Hematopoietic multipotent progenitor cell treated with erythropoietin and hydrocortisone succinate and interleukin-3 and kit ligand, for 6 days (in vitro differentiated cells): ENCODE measurements at places on chromosomes 4 and X.

- DNase-seq = peak; percentile 12
These were observed 173.9 kb downstream of the SCFD2 start for GRCh38 chr4:53191997-53192396.

DNA sequence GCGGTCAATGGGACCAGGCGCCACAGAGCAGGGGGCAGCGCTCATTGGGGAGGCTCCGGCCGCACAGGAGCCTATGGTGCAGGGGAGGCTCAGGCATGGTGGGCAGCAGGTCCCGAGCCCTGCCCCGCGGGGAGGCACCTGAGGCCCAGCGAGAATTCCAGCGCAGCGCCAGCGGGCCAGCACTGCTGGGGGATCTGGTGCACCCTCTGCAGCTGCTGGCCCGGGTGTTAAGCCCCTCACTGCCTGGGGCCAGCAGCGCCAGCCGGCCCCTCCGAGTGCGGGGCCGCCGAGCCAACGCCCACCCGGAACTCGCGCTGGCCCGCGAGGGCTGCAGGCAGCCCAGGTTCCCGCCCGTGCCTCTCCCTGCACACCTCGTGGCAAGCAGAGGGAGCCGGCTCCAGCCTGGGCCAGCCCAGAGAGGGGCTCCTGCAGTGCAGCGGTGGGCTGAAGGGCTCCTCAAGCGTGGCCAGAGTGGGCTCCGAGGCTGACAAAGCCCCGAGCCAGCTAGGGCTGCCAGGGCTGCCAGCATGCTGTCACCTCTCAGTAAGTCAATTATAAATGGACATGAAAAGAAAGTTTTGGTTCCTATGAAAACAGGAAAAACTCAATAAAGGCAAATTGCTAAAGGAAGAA lies 14.5 kb downstream of the FAM184B start:
- no peak for DNase-seq

- no peak for DNase-seq
These were observed 42.7 kb downstream of the RASGEF1B start for GRCh38 chr4:81429031-81429430.

GRCh38 chr4:5267408-5267807 lies 216.1 kb downstream of the STK32B start:
- DNase-seq = no peak

DNA sequence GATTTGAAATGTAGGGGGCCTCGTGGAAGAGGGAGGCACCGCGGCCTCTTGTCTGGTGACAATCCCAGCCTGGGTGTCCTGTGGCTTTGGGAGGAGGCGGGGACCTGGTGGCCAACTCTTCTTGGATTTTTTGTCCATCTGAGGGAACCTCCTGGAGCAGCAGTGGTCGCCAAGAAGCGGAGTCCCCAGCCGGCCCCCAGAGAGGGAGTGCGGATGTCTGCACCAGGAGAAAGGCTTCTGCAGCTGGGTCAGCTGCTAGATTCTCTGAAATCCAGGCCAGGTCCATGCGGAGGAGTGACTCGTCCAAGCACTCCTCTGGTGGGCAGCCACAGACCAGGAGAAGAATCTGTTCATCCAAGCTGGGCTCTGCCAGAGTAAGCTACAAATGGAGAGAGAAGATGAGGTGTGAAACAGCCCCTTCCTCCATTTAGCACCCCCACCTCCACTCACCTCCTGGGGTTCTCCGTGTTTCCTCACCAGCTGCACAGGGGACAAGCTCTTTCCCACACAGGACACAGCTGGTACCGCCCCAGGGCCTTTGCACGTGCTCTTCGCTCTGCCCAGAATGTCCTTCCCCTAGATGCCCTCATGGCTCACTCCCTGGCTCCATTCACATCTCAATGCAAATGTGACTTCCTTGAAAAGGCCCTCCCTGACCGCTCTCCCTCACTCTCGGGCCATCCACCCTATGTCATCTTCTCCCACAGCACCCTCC lies 27.6 kb downstream of the C4orf50 start:
- no peak for DNase-seq

GRCh38 chr4:61143461-61143860 lies 56.7 kb upstream of the ADGRL3 start:
- peak; percentile 42 for DNase-seq

DNA sequence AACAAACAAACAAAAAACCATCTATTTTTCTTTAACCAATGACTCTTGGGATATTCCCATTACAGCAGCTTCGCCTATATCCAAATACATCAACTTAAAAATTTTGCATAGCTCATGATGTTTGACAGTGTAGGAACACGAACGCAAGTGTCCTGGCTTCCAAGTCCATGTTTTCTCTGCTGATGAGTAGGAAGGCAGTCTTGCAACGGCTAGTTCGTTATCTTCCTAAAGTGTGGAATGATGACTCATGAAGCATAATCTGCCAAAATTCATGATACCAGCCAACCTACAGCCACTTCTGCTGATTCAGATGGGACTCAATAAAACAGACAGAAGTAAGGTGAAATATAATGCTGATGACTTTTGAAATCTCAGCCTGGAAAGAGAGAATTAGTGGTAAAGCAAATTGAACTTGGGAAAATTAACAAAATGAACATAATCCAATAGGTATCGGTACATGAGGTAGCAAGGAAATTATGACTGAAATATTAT lies 6.4 kb upstream of the SEPTIN11 start:
- peak; percentile 38 for DNase-seq

DNA sequence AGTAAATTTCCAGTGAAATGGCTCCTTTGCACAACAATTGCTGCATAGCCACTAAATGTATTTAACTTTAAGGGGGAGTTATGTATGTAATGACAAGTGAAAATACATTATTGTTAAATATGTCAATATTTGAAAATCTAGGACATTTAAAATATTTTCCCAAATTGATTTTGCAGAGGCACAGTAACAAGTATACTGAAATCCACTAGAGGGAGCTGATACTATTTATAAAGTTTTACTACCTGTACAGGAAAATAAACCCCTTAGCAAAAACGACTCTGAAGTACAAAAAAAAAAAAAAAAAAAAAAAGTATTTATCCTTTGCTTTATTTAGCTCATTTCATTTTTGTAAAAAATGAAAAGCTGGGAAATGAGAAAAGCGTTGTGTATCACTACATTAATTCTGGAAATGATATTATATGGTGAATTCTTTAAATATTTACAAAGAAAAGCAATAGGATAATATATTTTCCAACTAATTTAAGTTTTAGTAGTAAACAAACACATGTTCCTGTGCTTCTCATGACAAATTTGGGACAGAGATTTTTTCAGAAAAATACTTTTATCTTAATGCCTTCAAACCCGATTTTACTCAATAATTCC lies 727.7 kb downstream of the DMD start:
- peak; percentile 15 for DNase-seq

DNA sequence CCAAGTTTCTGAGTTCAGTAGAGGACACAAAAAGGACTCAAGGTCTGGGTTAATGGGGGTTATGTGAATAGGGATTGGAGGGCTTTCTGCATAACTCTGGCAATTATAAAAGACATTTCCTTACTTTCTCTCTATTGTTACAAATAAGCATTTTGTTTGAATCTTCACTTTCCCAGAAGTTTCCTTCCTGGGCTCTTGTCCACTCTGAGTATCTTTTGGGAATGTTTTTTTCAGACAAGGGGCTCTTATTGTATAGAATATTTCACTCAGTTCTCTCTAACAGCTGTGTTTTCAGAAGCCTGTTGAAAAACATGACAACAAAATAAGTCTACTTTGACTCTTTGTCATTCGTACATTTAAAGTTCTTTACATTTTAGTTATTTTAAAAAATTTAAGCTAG lies 57.6 kb upstream of the MAP9 start:
- DNase-seq = no peak

GRCh38 chrX:36908801-36909675 lies 99.1 kb upstream of the FAM47C start:
- peak; percentile 61 for DNase-seq

- no peak for DNase-seq
These were observed 111.1 kb downstream of the CFAP299 start for GRCh38 chr4:80446664-80447063.

- DNase-seq = no peak
These were observed at the start of gene ADH4 for GRCh38 chr4:99144070-99144469. Gene ADH4, minus strand, starts transcription at chr4:99144297. Its CDS starts 75 bp downstream, at chr4:99144222.

DNA sequence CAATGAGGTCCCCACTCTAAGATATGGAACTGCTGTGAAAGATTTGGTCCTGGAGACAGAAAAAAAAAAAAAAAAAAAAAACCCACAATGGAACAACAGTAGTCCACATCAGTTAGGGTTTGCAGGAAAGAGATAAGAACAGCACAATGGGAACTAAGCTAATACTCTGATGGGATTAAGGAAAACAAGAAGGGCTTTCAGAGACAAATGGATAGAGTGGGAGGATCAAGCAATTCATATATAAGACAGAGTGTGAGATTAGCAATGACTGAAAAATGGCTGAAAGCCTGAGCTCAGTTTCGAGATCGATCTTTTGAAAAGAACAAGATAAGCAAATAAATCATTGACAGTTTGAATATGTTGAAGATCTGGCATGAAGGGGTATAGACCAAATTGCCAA lies 188.4 kb upstream of the TRPC5 start:
- no peak for DNase-seq

- DNase-seq = peak; percentile 50
These were observed 8.3 kb downstream of the HCCS start for GRCh38 chrX:11119313-11119943.

GRCh38 chr4:8528713-8529112 lies 51.5 kb upstream of the GPR78 start:
- DNase-seq = no peak

DNA sequence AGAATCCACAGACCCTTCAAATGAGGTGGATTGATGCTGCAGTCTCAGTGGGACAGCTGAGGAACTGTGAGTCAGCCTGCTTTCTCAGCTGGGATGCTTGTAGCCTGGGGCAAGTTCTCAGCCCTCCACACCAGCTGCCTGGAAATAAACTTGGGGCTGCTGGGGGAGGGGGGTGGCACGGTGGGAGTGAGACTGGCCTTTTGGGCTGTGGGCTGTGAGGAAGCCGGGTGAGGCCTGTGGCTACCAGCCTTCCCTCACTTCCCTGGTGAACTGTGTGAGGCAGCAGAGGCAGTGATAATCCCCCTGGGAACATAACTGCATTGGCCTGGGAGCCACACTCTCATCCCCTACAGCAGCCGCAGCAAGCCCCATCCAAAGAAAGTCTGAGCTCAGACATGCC lies 114.5 kb upstream of the GUCY1A1 start:
- no peak for DNase-seq

DNA sequence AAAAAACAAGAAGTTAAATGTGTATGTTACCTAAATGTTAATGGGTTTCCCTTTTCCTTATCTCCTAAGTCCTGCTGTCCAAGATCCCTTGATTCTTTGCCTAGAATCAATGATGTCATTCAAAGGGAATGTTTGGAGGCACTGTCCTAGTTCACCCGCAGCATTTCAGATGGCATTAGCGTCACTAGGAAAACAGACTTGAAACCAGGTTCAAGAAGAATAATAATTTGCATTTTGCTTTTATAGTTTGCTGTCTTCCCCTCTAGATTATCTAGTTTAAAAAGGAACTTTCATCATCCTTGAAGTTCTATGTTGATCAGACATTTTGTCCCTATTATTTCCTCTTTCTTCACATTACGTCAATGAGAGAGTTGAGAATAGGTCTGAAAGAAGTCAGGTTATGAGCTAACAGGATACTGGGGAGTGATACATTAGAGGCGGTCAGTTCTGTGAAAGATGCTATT lies 234.1 kb upstream of the PGRMC2 start:
- no peak for DNase-seq

GRCh38 chr4:158823461-158823873 lies 54.6 kb downstream of the FNIP2 start:
- no peak for DNase-seq

GRCh38 chrX:18151649-18152048 lies 69.0 kb downstream of the BEND2 start:
- DNase-seq = peak; percentile 28

DNA sequence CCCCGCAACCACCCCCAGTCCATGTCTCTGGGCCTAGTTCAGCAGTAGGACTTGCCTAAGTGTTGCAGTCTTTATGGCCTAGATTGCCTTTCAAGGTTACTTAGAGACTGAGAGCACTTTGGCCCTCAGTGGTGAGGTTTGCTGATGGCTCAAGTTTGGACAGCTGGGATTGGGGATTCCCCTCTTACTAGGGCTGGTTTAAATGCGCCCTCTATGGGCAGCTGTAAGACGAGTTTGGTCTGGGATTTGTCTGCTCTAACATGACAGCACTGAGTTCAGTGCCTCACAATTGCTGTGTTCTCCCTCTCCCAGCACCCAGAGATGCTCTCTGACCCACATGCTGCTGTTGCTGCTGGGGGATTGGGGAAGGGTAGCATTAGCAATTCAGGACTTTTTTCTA lies 23.1 kb downstream of the DACH2 start:
- DNase-seq = peak; percentile 21

- no peak for DNase-seq
These were observed 509.6 kb upstream of the DIPK2B start for GRCh38 chrX:45710081-45710801.

DNA sequence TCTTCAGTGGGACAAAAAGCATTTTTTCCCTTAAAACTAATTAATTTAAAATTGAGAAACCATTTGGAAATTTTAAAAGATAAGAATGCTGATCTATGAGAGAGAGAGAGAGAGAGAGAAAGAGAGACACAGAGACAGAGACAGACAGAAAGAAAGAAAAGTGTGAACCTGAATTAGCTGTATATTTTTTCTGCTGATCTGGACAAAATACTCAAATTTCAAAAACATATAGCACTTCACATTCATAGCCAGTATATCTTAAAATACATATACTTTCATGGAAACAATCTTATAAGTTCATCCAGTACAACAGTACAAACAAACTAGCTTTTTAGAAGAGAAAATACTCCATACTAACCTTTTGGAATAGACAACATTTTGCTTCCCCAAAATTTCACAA lies 18.4 kb downstream of the ENOX2 start:
- DNase-seq = no peak

- DNase-seq = no peak
These were observed 221.8 kb upstream of the KLF3 start for GRCh38 chr4:38442073-38442788.

DNA sequence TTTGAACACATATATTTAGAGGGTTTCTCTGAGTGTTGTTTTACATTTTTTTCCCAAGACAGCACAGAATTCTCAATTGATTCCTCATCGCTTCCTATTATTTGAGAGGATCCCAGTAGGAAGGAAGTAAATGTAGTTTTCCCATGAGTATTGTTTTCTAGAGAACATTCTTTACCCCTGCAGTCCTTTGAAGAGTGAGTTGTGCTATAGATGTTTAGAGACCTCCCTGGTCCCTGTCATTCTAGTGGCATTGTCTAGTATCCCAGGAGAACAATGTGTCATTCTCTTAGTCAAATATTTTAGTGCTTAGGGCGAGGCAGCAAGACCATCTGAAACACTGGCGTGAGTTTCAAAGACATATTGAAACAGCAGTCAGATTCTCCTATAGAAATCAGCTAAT lies 32.5 kb downstream of the SORBS2 start:
- DNase-seq = no peak

DNA sequence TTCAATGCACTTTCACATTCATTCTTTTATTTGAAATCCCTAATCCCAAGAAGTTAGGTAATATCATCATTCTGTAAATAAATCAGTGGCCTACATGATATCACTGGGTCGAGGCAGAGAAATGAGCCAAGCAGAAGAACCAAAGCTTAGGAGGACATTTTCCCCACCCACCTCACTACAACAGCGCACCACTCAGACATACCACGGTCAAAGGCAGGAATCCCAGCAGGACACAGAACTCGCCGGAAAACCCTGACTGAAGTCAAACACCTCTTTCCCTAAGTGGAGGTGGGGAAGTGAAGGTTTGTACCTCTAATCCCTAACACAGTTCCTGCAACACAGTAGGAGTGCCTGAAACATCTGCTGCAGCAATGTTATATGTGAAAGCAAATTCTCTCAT lies 21.5 kb downstream of the RELL1 start:
- DNase-seq = no peak
